ENCODE measurements at places on chromosomes 16 and 17. TPM values are rescaled to one million over a fixed set of nuclear protein-coding genes. Genes with fewer than 3 reads are reported as not detected.

The HSPB9 gene
- total RNA-seq = not detected

The PLLP gene
- total RNA-seq = under 0.01 TPM

The KRT12 gene
- total RNA-seq = not detected

The EME1 gene
- total RNA-seq = 3.7 TPM

The RDM1 gene
- total RNA-seq = 1.3 TPM

The TMIGD1 gene
- total RNA-seq = not detected

The EVI2B gene
- total RNA-seq = under 0.01 TPM

The KRTAP1-1 gene
- total RNA-seq = not detected

The KRTAP1-5 gene
- 1.9 TPM for total RNA-seq

The MYCBPAP gene
- total RNA-seq = 2.3 TPM

The OTOP3 gene
- total RNA-seq = not detected

The OMG gene
- total RNA-seq = not detected
